ENCODE measurements at places on chromosomes 5 and 9.
A peak's percentile ranks its signal among the peaks of the same experiment; 100 is the strongest.

GRCh38 chr5:175382171-175382570, 61.8 kb downstream of the DRD1 start:
- no peak for DNase-seq

DNA sequence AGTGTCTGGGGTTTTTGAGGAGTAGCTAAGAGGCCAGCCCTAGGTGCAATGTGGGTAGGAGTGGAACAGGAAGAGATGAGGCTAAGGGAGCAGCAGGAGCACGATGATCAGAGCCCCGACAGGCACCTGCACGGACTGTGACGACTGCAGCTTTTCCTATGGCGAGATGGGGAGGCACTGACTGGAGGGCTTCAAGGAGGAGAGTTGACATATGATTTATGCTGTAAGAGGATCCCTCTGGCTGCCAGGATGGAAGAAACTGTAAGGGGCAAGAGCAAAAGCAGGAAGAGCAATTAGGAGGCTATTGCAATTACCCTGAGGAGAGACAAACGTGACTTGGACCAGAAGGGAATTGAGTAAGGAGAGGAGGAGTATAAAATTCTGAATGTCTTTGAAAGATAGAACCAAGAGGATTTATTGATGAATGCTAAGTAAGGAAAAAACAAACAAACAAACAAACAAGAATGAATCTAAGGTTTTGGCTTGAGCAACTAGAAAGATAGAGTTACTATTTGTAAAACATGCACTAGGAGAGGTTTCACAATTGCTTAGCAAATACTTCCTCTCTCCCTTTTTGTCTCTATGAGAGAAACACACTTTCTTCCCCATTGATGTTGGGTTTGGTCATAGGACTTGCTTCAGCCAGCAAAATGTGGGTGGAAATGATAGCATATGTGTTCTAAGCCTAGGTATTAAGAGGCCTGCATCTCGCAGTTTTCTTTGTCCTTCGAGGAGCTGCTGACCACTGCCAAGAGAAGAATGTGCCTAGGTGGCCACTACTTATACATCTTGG, 32.9 kb downstream of the TRPC7 start:
- DNase-seq = no peak

- DNase-seq = no peak
Observed at GRCh38 chr5:37792975-37793631, 46.7 kb downstream of the GDNF start.

- DNase-seq = no peak
Observed at GRCh38 chr9:86747711-86748110, 199.6 kb downstream of the GAS1 start.

GRCh38 chr9:84736081-84736480, 66.6 kb downstream of the NTRK2 start:
- DNase-seq = no peak

DNA sequence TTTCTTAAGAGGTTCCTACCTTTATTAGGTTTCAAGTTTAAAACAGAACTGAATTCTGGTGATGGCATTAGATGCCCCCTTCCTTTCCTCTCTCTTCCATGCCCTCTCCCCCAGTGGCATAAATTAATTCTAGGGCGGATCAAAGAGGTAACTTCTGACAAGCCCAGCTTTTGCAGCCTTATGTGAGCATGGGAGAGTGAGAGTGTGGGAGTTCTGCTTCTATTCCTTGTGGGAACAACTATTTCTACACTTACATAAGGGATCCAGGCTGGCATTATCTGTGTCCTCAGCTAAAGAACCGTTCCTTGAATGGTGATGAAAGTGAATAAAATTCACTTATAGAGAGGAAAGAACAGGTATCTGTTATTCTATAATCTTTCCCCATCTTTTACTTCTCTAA, 437.6 kb downstream of the KIF4B start:
- no peak for DNase-seq

DNA sequence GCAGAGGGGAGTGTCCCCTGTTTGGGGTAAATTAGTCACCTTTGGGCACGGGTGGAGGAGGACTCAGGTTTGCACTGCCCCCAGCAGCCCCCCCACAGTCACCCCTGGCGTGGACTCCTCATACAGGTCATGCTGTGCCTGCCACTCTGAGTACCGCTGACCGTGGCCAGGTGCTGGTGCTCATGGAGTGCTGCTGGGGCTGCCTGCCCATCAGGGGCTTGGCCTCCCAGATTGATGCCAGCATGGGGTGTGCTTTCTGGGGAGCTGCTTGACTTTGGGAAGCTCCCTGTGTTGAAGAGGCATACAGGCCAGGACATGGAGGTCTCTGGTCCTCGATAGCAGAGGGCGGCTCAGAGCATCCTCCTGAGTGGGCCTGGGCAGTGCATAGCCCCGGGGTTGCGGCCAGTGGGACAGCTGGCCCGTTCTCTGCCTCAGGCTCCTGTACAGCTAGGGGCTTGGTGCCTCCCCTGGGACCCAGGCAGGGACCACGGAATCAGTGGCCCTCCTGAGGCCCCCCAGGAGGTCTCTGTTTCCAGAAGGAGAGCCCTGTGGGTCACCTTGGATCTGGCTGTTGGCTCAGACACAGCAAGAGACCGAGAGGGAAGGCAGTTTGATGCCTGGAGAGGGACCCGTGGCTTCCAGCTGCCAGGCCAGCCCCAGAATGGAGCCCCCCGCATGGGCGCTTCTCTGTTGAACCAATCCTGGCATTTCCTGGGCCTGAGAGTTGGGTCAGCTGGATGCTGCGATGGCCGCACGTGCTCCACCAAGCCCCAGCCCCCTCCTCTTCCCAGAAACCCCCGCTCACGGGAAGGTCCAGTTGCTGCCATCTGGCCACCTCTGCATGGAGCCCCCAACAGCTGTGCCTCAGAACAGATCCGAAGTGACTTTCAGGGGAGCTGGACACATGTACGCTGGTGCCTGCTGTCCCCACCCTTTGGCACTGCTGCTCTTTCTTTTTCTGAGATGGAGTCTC, 6.1 kb upstream of the AJM1 start:
- no peak for DNase-seq

- no peak for DNase-seq
Observed at GRCh38 chr5:171612749-171613148, 172.9 kb upstream of the SMIM23 start.

- no peak for DNase-seq
Observed at GRCh38 chr5:6752236-6752635, 39.0 kb downstream of the TENT4A start.

- no peak for DNase-seq
Observed at GRCh38 chr5:35857606-35858205, 1.0 kb downstream of the IL7R start.

DNA sequence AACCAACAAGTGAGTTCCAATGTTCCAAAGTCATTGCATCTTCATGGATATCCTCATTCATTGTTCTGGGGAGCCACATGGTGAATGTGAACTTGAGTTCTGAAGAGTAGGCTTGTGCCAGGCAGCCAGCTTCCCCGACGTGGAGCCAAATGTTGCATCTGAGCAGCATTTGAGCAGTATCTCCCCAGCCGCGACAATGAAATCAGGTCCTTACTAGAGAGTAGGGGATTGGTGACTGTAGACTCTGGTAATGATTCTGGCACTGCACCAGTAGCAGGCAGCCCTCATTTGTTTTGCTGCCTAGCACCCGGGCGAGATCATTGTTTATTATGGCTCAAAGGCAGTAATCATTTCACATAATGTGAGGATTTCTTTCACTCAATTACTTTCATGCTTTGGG, 451.4 kb upstream of the C9orf72 start:
- no peak for DNase-seq

- peak; percentile 80 for DNase-seq
Observed at GRCh38 chr5:177607452-177608192, 7.7 kb downstream of the B4GALT7 start.

DNA sequence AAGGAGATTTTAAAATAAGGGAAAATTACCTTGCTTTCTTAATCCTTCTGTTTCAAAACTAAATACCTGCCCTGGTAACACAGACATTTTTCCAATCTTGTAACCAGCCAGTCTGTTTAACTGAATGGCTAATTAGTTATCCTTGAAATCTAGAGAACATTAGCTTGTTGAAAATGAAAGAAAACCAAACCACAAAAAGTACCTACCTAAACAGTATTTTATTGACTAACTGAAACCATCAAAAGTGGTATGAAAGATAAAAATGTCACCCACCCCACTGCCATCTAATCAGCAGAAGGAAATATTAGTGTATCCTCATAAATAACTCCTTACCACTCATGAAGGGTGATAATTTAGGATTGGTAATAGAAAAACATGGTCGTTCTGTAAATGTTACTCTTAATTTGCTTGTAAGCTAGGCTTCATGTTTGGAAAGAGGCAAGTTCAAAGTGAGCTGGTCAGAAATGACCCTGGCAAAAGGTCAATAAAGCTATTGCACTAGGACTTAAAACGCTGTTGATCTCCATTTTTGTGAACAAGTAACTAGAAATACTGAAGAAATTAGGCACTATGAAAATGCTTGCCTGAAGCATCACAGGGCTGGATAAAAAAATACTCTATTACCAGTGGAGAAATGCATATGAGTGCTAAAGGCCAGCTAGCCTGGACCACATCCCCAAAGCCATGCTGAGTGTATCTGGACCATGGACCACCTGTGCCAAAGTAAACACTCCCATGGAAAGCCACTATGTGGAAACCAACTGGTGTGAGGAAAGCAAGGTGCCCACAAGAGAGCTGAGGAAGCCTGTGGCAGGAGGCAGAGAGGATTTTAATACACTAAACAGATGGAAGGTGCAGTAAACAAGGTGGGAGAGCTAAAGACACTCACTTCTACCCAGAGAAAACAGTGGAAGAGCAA, 8.4 kb downstream of the SEMA5A start:
- DNase-seq = no peak

- no peak for DNase-seq
Observed at GRCh38 chr5:89377767-89378455, 494.9 kb upstream of the MEF2C start.

DNA sequence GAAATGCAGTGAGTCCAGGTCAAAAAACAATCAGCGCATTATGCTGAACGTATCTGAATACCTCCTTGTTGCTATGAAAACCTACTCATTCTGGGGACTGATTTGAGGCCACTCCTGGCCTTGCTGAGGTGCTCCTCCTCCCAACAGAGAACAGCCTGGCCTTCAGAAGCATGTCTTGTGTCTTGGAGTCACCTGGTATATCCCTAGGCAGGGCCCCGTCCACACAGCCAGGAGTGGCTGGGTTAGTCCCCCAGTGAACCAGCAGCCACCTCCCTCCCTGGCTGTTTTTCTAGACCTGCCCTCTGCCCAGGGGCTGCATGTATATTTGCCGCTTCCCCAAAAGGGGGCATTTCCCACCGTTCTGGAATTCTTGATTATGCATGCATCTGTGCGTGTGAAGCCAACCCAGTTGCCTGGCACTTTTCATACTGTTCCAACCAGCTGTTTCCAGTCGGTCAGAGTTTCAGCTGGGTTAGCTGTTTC, 99.2 kb upstream of the SPATA31C2 start:
- DNase-seq = no peak

- no peak for DNase-seq
Observed at GRCh38 chr9:89613912-89614892, 9.4 kb downstream of the GADD45G start.

DNA sequence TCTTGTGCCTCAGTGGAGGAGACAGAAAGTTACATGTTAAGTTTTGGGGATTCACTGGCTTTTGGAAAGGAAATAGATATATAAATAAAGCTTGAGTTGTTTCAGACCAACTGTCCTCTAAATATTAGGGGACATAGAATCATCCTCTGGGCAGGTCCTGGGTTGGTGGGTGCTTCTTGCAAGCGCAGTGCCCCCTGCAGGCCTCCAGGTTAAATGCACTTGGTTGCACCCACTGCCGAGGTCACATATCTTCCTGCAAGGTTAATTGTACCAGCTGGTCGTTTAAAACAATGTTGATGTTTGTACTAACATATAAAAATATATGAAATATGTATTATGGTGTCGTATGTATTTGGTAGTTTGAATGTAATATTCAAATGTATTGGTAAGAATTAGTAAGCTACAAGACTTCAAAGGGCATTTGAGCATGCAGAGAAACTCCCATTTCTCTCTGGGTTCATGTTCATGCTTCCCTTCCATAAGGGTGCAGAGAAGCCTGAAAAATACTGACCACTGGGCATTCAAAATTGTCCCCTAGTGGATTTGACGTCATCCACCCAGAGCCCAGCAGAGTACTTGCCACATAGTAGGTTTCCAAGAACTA, 87.0 kb downstream of the ZNF618 start:
- no peak for DNase-seq

GRCh38 chr5:6542421-6543345, 90.2 kb downstream of the NSUN2 start:
- no peak for DNase-seq

- DNase-seq = no peak
Observed at GRCh38 chr5:53250201-53250550, 140.6 kb upstream of the MOCS2 start.

DNA sequence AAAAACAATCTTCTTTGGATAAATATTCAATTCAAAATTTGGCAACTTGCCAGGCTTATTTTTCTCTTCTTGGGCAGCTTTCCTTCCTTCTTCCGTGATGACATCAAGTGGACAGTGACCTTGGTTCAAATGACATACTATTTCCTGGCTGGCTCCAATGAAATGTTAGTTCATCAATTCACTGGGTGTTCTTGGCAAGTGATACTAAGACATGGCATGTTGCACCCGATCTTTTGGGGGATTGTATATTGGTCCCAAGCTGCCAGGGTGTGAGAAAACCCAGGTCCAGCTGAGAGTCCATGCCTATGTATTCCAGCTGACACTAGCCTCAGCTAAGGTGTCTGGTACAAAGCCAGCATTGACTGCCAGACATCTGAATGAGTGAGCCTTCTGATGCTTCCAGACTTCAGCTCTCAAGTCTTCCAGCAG, 252.9 kb downstream of the MAT2B start:
- DNase-seq = no peak

- DNase-seq = peak; percentile 71
Observed at GRCh38 chr5:10564838-10565784, 1.2 kb downstream of the ANKRD33B start.

- DNase-seq = no peak
Observed at GRCh38 chr9:132896906-132897305, 18.2 kb downstream of the SPACA9 start.

DNA sequence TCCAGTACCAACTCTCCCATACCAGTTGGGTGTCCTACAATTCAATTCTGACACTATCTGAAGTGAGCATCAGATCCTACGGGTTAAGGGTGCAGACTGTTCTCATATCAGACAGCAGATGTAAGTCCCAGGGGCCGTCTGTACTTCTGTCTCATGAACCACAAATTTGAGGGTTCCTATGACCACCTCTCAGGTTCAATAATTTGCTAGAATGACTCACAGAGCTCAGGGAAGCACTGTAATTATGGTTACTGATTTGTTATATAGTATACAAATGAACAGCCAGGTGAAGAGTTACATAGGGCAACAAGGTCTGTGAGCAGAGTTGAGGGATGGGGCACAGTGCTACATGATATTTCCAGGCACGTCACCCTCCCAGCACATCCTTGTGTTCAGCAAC, 499.1 kb downstream of the DMAC1 start:
- no peak for DNase-seq

- no peak for DNase-seq
Observed at GRCh38 chr5:80182809-80183580, 72.9 kb downstream of the SERINC5 start.

GRCh38 chr5:143271431-143271830, 132.1 kb downstream of the NR3C1 start:
- no peak for DNase-seq

All from sciatic nerve (tissue), 2 donors.